Fibroblast of skin of left biceps (primary cell): ENCODE measurements at places on chromosomes 13 and 19.

- peak; percentile 87 for DNase-seq
Measured at GRCh38 chr19:37370880-37371661, at the start of gene ZNF527. Gene ZNF527 (plus strand): TSS chr19:37371099. CDS start chr19:37374199, 3,100 bp downstream.

DNA sequence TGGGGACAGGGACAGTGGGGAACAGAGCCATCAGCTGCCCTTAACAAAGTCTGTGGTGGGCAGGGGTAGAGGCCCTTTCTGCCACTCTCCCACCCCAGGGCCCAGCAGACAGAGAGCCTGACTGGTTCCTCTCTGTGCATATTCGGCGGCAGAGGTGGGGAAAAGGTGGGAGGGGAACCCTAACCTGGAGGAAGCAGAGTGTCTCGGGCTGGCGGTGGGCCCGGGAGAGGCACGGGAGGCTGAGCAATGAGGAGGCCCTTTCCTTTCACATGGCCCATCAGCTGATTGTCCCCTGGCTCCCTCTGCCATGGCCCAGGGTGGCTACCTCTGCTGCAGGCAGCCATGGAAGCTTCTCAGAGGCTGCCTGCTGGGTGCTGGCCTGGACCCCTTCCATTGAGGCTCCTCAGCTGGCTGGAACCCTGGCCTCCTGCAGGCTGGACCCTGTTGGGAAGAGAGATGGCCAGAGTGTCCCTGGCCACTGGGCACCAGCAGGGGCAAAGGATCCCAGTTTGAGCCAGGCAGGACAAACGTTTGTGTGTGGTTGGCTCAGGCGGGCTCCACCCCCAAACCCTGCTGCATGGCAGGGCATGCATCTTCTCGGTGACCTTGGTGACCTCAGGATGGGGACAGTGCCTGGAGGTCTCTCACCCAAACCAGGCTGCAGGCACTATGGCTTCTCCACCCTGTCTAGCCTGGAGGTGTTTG lies 202.8 kb upstream of the ZNF536 start:
- no peak for DNase-seq

- DNase-seq, result no peak
Measured at GRCh38 chr13:98143157-98143553, 261 bp downstream of the FARP1 start.

- no peak for DNase-seq
Measured at GRCh38 chr19:6220385-6221191, 59.2 kb downstream of the MLLT1 start.
